ENCODE measurements at places on chromosomes 2 and 18.

- DNase-seq, result no peak
Measured at GRCh38 chr2:211963969-211964368, 574.6 kb downstream of the ERBB4 start.

GRCh38 chr2:45626387-45627221 lies 15.5 kb upstream of the SRBD1 start:
- DNase-seq, result no peak

DNA sequence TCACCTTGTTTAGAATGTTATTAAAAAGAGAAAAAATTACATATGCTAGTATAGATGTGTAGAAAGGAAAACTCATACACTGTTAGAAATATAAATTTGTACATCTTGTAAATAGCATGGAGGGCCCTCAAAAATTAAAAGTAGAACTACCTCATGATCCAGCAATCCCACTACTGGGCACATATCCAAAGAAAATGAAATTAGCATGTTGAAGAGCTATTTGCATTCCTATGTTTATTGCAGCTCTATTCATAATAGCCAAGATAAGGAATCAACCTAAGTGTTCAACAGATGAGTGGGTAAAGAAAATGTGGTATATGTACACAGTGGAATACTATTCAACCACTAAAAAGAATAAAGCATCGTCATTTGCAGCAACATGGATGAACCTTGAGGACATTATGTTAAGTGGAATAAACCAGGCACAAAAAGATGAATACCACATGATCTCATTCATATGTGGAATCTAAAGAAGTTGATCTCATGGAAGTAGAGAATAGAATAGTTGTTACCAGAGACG lies 251.5 kb upstream of the THUMPD2 start:
- DNase-seq, result no peak

DNA sequence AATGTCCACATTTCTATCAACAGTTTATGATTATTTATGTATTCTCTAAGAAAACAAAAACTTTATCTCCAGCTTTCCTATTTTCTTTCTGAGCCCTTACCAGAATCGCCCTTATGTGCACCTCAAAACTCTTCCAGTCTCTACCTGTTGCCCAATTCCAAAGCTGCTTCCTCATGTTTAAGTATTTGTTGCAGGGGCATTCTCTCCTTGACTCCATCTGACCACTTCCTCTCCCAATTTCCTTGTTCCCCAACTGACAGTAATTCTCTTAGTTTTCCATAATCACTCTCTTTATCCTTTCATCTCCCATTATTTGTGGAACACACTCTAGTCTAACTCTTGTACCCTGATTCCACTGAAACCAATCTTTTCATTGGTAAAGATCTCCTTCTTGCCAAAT lies 105.4 kb upstream of the RBBP8 start:
- no peak for DNase-seq

GRCh38 chr18:7980136-7980535 lies 413.0 kb downstream of the PTPRM start:
- DNase-seq, result no peak

DNA sequence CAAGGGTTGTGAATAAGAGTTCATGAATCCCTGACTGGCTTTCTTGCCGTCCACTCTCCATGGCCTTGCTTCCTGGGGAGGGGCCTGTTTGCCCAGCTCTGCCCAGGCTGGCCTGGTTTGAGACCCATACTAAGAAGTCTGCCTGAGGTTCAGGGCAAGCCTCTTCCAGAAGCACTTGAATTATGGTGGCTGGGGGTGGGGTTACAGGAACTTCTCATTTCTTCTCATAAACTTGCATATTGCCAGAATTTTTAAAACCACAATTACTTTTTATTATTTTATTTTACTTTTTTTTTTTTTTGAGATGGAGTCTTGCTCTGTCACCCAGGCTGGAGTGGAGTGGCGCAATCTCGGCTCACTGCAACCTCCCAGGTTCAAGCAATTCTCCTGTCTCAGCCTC lies 42.0 kb downstream of the GORASP2 start:
- DNase-seq, result no peak

DNA sequence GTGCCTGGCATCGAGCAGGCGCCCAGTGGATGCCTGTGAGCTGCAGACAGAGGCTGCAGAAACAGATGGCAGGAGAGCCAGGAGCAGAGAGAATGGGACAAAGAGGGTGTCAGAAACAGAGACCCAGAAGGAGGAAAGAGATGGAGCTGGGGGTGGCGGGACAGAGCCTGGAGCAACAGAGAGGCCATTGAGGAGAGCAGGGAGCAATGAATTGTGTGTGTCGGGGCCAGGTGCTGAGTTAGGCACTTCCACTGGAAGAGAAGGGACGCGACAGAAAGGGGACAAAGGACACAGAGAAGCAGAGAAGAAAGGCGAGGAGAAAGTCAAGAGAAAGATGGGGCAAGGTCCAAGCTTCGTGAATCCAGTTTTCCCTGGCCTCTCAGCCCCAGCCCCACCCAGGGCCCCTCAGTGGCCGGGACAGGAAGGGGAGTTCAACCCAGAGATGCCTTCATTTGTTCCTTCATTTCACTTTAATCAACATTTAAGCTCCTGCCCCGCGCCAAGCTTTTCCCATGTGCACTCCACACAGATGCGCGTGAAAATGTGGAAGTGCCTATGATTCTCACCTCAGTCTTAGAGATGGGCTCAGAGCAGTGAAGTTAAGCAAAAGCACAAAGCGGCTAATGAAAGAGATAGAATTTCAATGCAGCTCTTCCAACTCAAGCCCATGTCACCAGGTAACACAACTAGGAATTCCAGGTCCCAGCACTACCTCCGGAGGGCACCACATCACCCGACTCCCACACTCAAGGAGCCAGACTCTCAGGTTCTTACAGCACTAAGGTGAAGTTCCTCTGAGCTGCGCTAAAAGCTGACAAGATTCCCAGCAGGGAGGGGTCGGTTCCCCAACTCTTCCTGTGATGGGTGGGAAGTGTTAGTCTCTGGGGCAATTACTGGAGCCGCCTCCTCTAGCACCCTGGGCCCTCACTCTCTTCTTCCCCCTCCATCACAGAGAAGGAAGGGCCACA lies 55.1 kb downstream of the TNS1 start:
- no peak for DNase-seq

- DNase-seq, result no peak
Measured at GRCh38 chr18:65206551-65207260, 544.1 kb upstream of the CDH7 start.

DNA sequence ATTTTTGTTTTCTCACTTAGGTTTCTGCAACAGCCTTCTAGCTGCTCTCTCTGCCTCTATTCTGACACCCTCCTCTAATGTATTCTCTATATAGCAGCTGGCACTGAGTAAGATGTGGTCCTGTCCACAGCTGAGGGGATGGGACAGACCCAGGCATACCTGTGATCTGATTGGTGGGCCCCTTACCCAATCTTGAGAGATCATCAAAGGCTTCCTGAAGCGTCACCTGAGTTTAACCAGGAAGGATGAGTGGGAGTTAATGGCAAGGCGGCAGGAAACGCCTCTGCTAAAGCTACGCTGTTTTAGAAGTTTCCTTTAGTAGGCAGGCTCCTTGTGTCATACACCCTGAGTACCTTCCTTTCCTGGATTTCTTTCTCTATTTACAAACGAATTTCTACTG lies 5.7 kb upstream of the TET3 start:
- no peak for DNase-seq

- no peak for DNase-seq
Measured at GRCh38 chr18:31211047-31211446, 48.4 kb upstream of the DSC1 start.

- DNase-seq, result no peak
Measured at GRCh38 chr18:68847219-68847837, 49.4 kb downstream of the CCDC102B start.

- DNase-seq, result no peak
Measured at GRCh38 chr2:239913636-239914417, 111.3 kb downstream of the NDUFA10 start.

GRCh38 chr2:100812116-100812515 lies 7.8 kb upstream of the NPAS2 start:
- no peak for DNase-seq

DNA sequence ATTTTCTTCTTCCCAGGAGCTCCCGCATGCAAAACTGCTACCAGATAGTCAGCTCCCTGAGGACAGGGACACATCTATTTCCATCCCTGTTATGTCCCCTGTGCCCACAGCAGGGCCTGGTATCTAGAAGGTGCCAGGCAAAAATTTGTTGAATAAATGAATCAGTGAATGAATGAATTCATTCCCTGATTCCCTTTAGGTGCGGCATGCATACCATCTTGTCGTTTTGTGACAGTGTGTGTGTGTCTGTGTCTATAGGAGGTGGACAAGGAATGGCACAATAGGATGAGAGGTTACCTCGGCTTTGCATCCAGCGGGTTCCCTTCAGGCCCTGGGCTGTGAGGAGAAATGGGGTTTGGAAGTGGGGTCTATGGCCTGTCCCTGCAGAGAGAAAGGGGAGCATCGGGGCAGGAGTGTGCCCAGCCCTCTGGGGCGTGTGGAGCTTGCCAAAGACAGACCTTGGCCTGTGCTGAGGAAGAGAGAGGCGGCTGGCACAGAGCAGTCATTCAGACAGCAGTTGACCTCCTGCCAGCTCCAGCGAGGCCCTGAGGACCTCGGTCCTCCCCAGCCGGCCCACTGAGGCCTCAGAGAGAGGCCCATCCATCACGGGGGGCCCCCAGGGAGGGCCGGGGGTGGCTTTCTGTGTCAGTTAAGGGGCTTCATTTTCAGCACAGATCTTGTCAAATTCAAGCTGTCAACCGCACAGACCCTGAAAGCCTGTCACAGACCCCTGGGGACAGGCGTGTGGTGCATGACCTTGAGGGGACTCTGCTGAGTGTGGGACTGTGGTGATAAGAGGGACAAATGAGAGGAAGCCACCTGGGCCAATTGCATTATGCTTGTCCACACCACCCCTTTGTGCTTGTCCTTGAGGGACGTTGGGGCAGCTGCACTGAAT lies 125.9 kb upstream of the CXCR4 start:
- DNase-seq, result no peak

- DNase-seq, result peak; percentile 67
Measured at GRCh38 chr2:37457401-37457901, 113.0 kb downstream of the QPCT start.

DNA sequence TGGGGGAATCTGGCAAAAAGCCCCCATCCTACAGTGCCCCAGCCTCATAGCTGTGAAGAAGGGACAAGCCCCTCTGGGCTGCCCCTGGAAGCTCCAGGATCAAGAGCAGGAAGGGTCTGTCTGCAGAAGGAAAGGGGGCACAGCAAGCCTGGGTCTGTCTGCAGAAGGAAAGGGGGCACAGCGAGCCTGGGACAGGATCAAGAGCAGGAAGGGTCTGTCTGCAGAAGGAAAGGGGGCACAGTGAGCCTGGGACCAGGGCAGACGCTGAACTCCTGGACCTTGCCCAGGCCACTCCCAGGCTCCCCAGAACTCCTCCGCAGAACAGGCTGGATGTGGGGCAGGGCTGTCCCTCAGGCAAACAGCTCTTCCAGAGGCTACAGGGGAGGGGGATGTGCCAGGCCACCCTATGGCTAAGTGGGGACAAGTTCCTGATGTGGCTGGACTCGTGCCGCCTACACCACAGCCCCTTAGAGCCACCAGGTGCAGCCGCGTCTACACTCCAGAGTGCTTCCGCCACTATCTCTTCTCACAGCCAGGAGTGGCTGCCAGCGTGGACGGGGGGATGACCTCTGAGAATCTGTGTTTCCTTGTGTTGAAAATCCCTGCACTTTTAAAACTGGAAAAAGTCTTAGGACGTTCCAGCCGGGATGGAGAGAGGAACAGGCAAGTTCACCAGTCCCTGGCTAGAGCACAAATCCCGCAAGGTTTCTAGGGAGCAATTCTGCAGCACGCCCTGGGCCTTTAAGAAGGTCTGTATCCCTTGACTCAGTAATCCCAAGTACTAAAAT lies 20.8 kb downstream of the KIF1A start:
- DNase-seq, result no peak

- DNase-seq, result no peak
Measured at GRCh38 chr2:58336416-58336815, 95.3 kb upstream of the FANCL start.

DNA sequence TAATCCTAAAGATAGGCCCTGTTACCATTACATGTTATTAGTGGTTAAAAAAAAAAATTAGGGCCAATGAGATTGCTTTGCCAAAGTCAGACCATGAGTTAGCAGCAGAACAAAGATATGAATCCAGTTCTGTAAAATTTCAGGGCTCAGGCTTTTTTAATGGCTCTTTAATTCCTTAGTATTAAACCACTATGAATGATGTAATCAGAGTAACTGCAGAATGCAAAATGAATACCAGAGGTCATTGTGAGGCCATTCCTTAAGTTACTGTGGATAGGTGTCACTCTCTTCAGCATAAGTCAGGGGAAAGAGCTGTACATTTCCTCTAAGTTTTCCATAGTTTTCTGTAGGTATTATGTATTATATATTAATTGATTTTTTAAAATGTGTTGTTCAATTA lies 42.2 kb upstream of the TBR1 start:
- DNase-seq, result peak; percentile 5

- no peak for DNase-seq
Measured at GRCh38 chr2:239368906-239369552, 31.8 kb downstream of the HDAC4 start.

GRCh38 chr2:20196657-20197161 lies 28.2 kb downstream of the SDC1 start:
- DNase-seq, result no peak

- DNase-seq, result no peak
Measured at GRCh38 chr2:16223161-16223840, 283.0 kb downstream of the MYCN start.

DNA sequence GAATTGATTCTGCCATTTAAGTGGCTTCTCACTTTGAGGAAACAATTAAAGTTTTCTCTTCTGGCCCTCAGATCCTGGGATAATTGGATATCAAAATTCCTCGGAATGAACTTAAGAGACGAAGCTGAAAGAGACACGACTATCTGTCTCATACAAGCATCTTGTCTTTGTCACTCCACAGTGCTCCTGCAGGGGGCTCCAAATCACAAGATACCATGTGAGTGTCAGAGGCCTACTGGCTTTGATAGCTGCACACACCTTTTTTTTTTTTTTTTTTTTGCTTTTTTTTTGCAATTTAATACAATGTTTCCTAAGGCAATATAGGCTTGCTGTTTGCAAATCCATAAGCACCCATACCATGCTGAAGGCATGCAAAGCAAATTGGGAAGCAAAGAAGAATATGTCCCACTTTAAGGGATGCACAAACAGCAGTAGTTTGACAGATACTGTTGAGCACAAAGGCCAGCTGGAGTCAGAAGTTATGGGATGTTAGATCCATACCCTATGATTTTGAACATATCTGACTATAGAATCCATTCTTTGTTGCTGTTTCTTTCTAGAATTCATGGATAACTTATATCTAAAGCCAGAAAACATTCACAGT lies 109.0 kb upstream of the CBLN2 start:
- no peak for DNase-seq

DNA sequence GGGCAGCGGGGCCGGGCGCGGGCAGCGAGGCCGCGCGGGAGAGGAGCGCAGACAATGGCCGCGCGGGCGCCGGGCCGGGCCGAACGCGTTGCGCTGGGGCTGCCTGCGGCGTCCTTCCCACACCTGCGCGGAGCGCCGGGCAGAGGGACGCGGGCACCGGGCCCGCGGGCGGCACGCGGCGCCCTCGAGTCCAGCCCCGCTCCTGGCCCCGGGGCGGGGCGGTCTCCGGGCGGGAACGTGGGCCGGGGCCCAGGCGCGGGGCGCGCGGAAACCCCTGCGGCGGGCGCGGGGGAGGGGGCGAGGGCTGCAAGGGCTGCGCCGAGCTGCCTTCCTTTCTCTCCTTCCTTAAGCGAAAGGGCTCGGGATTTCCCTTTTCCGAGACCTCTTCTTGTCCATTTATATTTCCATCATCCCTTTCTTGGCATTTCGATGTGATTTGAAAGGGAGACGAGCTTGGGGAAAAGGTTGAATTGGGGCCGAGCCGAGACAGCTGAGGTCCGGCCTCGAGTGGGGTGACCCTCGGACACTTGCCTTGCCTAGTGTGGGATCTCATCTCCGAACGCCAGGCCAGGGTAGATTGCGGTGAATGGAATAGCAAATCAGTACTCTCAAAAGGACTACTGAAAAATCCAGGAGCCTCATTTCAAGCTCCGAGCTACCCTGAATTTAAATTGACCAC lies 676 bp downstream of the KLHL23 start:
- no peak for DNase-seq

All from AG09309 (cell line).